ENCODE measurements at places on chromosomes 16 and 17.

DNA sequence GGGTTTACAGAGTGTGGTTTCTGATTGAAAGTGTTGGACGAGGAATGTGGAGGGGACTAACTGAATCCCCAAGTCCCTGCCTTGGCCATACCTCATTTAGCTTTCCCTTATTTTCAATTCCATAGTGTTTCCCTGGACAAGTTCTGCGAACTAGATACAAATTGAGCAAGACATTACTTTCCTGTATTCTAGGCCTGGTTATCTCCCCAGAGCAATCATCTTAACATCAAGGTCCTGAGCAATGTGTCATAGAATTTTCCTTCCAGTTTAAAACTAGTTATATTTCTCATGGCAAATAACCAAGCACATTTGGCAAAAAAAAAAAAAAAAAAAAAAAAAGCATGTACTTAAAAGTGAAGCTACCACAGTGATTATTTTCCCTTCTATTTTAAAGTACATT is 330.1 kb downstream of the CDH11 start:
- DNase-seq: no peak

- peak; percentile 44 for DNase-seq
Measured at GRCh38 chr17:45906927-45907622, 12.7 kb downstream of the MAPT start.

DNA sequence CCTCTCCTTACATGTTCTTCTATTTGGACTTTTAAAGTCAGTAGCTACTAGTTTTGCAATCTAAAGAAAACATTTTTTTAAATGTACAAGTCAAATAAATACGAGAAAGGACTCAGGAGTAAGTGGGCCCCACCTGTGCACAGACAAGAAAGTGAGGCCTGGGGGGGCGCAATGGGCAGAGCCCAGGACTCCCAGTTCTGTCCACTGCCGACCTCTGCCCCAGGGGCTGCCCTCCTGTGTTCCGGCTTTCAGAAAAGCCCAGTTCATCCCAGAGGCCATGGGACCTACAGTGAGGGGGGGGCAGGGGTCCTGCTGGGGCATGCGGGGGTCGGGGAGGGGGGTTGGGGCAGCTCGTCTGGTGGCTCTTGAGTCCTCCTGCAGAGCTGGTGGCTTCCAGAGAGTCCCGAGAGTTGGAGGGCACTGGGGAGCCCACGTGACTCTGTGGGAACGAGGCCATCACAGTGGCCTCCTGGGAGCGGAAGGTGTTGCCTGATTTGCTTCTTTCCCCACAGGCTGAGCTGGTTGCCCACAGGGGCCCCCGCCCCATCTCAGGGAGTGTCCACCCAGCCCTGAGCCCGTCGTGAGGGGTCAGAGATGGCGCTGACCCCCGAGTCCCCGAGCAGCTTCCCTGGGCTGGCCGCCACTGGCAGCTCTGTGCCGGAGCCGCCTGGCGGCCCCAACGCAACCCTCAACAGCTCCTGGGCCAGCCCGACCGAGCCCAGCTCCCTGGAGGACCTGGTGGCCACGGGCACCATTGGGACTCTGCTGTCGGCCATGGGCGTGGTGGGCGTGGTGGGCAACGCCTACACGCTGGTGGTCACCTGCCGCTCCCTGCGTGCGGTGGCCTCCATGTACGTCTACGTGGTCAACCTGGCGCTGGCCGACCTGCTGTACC is 2.4 kb downstream of the UTS2R start:
- no peak for DNase-seq

DNA sequence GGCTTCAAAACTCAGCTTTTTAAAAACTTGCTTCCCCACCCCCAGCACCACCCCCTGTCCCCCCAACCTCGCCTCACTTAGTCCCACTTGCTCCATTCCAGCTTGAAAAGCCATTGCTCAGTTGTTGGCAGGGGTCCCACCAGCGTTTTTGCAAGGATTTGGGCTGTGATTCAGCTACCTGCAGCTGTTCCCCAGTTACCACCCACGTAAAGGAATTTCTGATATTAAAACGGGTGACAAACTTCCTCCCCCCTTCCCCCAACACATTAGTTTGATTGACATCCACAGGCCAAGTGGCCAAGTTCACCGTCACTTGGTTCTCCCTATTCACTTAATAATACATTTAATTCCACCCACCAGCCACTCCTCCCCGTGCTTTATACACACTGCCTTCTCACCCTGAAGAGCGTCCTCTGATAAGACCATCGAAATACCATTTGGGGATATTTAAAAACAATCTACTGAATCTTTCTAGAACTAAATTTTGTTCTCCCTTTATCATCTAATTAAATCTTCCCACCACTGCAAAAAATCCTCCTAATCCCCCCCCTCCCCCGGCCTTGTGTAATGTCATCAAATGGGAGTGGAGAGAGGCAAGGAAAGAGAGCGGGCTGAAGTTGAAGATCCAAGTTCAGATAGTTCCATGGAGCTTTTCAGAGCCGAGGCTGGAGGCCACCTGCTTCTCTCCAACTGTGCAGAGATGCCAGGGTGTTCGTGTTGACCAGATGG is 55.1 kb downstream of the SOX9 start:
- DNase-seq: no peak

GRCh38 chr16:29990883-29991570 is 4.4 kb downstream of the HIRIP3 start:
- no peak for DNase-seq

GRCh38 chr17:35797370-35797769 is 1.9 kb upstream of the MMP28 start:
- no peak for DNase-seq

DNA sequence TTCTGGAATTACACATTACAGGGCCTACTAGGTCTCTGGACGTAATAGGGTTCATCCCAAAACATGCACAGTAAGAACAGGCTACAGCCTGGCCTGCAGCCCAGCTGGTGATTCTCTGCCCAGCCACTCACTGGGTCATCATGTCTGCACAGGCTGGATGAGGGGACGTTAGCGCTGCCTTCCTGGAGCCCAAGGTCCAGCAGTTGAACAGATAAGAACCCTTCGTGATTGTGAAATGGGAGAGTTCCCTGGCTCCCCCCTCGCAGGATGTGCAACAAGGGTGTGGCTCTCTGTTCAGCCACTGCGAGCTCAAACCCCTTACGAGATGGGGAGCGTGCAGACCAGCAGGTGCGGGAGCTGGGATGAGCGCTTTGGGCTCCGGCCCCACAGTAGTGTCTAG is 200.0 kb upstream of the CDH5 start:
- no peak for DNase-seq

GRCh38 chr17:68805609-68806008 is 149.6 kb downstream of the ABCA8 start:
- no peak for DNase-seq

DNA sequence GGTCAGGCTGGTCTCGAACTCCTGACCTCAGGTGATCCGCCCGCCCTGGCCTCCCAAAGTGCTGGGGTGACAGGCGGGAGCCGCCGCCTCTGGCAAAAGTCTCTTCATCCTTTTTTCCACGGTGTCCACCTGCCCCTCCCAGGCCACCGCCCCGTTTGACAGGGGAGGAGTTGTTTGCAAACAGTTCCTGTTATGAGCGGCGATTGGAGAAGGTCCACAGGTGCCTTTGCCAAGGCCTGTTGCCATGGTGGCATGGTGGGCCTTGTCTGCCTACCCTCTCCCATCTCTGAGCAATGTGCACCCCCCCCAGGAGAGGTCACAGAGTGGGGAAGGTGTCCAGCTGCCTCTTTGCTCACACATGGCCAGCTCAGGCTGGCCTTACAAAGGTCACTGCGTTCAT is 16.0 kb upstream of the RAP1GAP2 start:
- DNase-seq: no peak

DNA sequence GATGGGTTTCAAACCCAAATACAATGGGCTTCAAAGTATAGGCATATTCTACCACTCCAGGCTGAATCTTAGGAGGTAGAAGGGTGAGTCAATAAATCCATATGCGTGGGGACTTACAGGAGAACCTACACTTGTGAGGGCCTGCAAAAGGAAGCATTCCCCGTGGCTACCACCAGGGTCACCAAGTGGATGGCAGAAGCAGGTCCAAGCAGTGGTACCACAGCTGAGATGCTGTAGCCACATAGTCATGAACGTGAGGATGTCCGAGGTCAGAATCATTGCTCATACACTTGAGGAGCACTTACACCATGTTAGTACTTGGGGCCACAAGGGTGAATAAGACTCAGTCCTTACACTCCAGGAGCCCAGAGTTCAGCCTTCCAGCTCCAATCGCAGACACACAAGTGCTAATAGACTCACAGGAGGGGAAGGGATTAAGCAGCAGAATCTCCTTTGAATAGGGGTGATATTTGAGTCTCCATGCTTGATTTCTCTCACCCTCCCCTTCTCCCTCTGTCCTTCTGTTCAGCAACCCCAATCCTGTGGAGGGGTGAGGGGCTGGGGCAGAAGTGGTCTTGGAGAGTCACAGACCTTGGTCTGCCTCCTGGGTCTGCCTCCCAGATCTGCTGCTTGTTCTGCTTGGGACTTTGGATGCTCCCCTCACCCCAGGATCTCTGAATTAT is 42.5 kb upstream of the ASIC2 start:
- DNase-seq: no peak

GRCh38 chr16:14309001-14309886 is 238.1 kb downstream of the MRTFB start:
- peak; percentile 17 for DNase-seq

DNA sequence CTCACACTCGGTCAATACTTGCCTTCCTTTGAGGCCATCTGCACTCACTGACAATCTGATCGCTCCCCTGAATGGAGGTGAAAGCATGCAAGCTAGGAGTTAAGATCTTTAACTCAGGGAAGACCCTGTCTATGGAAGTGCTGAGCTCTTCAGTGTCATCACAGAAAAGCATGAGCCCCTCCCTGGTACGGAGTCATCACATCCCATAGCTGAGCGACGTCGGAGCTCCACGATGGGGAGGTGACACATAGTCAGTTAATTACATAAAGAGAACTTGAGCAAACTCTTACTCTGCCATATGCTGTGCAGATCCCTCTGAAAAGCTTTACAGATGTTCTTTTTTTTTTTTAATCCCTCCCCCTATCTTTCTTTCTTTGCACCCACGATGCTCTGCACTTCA is 463.2 kb downstream of the WWOX start:
- no peak for DNase-seq

GRCh38 chr17:79294459-79295071 is 219.9 kb downstream of the ENGASE start:
- DNase-seq: peak; percentile 22

DNA sequence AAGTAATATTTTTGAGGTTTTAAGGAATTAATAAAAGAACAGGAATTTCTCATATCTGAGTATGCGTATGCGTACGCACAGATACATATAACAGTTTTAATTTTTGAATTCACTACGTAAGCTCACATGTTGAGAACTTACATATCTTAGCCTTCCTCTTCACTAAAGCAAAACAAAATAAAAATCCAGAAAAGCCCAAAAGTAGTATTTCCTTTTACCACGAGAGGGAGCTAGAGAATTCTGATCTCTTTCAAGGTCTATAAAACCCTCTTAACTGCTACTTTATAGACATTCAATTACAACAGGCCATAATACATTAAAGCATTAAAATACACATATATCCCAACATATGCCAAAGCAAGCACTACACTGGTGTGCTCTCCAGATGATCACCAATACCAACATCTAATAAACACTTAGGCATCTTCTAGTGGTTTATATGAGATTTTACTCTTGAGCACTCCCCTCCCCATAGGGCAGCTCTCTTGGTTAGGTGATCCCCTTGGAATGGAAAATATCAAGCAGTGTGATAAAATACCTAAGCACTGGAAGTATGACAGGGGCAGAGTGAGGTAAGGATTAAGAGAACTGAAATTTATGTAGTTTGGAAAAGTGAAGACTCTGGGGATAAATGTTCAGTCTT is 94.0 kb downstream of the SKAP1 start:
- DNase-seq: no peak

DNA sequence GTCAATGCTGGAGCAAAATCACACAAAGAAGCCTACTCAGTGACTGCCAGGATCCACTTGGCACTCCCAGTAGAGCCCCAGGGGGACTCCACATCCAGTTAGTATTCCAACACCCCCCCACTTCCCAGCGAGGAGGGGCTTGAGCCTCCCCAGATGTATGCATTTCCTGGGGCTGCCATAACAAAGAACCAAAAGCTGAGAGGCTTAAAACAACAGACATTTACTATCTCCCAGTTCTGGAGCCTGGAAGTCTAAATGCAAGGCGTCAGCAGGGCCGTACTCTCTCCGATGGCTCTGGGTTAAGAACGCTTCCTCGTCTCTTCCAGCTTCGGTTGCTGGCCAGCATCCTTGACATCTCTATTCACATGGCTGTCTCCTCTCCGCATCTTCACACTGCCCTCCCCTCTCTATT is 23.0 kb upstream of the GNA13 start:
- DNase-seq: no peak

- DNase-seq: no peak
Measured at GRCh38 chr17:41456204-41456603, 11.0 kb downstream of the KRT32 start.

DNA sequence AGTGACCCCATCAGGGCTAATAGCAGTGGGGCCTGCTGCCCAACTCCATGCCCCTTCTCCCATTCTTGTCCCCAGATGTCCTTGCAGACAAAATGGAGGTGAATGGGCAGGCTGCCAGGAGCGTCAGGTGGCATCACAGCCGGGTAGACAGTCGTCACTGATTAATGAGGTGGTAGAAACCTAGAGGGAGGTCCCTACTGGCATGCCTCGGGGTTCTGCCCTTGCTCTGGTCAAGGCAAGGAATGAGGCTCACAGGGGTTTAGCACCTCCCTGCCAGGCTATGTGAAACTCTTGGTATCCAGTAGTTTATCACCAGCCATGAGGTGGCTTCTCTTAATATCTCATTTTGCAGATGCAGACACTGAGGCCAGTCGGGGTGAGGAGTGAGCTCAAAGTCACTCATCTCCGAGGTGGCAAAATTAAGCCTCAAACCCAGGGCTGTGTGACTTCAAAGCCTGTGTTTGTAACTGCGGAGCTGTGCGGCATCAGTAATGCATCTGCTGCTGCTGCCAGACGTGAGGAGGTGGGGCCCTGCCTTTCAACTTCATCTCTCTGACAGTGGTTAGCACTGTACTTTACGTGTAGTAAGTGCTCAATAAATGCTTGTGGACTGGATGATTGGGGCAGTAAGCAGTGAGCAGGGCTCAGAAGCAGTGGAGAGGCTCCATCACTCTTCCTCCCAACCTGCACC is 21.3 kb downstream of the RAI1 start:
- DNase-seq: no peak

DNA sequence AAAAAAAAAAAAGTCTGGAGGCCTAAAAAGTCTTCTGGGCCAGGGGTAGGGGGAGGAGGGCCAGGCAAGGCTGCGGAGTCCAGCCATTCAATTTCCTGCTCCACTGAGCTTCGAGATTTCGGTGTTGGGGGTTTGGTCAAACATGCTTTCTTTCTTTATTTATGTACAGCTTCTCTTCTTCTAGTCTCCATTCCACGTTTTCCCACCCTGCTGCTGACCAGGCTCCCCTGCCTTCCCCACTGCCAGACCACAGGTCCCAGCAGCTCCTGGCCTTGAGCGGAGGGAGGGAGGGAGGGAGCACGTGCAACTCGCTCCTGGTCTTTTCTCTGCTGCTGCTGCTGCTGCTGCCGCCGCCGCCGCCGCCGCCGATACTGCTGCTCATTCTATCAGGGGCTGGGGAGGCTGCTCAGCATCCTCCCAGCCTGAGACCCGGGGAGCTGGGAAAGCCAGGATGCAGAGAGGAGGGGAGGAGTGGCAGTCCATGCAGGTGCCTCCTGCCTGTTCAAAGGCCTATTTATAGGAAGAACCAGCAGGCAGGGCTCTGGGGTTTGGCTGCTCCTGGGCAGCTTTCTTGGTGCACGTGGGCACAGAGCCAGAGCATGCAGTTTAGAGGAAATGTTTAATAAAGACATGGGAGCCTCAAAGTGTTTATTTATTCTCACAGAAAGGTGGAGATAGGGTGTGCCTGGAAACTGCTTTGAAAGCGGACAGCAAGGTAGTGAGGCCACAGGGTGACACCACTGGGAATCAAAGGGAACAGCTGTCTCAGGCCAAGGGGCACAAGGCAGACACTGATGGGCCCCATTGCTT is 23.4 kb upstream of the ZFHX3 start:
- DNase-seq: no peak

GRCh38 chr16:29862383-29862883 is 593 bp downstream of the CDIPT start:
- DNase-seq: no peak
